ENCODE measurements at places on chromosomes 2 and 18.

GRCh38 chr2:9983401-9984216, 32.1 kb downstream of the GRHL1 start:
- no peak for DNase-seq

DNA sequence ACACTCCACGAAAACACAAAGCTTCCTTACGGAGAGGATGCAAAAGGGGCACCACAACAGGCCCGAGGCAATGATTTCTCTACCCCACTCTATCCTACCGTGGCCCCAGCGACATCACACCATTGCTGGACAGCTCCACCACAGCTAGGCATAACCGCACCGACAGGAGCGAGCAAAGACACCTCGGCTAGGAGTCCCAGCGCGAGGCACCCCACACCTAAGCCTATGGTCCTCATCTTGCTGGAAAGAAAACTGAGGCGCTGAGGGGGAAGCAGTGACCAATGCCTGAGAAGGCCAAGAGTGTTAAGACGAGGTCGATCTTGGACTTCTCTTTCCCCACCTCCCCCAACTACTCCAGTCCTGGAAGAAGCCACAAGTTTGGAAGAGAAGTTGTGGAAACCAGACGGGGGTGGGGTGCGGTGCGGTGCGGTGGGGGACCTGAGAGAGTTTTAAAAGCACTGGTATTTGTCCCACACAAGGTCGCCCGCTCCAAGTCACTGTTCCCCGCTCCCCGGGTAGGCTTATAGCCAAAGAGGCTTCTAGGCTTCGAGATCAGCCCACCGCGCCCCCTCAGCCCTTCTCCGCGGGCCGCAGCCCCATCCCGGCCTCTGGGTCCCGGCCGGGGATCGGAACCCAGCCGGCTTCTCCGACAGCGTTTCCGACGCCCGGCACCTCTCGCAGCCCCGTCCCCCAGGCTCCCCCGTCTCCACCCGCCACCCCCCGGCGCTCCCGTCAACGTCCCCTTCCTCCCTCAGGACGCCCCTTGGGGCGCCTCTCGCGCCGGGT, 766 bp downstream of the PDE6D start:
- DNase-seq: no peak

GRCh38 chr18:50973367-50974126, 5.7 kb downstream of the ELAC1 start:
- no peak for DNase-seq

GRCh38 chr2:117273009-117273671, 541.4 kb upstream of the DDX18 start:
- no peak for DNase-seq

DNA sequence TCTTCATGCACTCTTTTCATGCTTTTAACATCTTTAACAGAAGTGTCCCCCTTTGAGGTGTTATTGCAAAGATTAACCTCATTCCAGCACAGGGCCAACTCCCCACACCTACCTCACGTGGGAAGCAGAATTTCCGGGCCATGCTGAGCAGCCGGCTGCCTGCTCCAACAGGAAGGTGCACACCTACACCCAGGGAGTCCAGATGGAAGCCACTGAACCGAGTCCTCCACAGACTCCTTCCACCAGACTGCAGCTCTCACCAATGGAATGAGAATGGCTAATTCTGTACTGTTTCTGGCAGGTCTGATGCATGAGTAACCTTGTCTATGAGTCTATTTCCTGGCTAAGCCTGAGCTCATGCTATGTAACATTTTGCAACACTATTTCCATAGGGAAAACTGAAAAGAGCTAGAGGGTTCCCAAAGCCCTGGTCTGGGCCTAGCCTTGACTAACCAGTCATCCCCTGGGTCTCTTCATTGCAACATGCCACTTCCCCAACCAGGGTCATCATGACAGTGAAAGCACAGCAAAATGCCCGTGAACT, 11.0 kb downstream of the ERFE start:
- DNase-seq: no peak

DNA sequence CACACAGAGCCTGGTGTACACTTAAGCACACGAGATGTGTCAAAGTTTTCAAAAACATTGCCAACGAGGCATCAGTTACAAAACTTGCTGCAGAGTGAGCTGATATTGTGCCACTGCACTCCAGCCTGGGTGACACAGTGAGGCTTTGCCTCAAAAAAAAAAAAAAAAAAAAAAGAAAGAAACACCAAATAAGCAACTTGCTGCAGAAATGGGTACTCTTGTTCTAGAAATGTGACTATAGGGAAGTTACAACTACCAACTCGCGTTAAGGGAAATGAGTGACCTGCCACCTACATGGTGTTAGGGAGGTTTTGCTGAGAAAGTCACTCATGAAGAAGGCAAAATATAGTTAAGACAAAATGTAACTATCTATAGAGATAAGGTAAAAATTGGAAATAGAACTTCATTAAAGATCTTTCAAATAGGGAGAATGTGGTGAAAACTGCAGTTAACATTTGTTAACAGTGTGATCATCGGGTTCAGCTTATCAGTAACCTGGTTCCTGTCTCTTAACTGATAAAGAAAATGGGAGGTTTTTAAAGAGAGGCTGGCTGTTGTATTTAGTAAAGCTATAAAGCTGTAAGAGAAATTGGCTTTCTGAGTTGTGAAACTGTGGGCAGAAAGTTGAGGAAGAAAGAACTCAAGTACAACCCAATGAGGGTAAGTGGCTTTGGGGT, at the start of gene IL1RL1:
TSS of gene IL1RL1 (plus strand) at position 600 of the 677 bp plus-strand sequence. CDS start 26,702 bp downstream, outside the sequence.
- DNase-seq: no peak

DNA sequence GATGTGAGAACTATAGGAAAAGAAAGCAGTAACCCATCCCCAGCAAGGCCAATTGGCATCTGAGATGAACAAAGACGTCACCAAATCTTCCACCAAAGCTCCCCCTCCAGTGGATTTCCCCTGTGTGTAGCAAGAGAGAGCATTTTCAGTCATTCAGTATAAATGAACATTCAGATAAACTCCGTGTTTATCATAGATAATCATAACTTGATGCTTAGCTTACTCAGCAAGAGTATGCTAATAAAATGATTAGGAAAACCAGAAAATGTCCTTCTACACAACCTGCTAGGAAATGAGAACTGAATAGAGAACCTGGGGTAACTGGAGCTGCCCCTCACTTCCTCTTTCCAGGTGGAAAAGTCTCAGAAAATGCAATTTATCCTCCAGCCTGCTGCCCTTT, 198.0 kb upstream of the CCDC150 start:
- no peak for DNase-seq

- no peak for DNase-seq
Observed at GRCh38 chr2:110724820-110725219, 7.6 kb upstream of the ACOXL start.

- no peak for DNase-seq
Observed at GRCh38 chr18:9731380-9731779, 23.3 kb downstream of the RAB31 start.

GRCh38 chr2:173064151-173064805, 11.4 kb upstream of the MAP3K20 start:
- no peak for DNase-seq

GRCh38 chr18:63951302-63951705, 2.2 kb downstream of the HMSD start:
- no peak for DNase-seq

GRCh38 chr2:120489023-120489422, 143.1 kb downstream of the INHBB start:
- DNase-seq: no peak

- DNase-seq: no peak
Observed at GRCh38 chr2:163185160-163185559, 346.6 kb upstream of the KCNH7 start.

GRCh38 chr2:75489721-75490120, 71.0 kb downstream of the EVA1A start:
- no peak for DNase-seq

DNA sequence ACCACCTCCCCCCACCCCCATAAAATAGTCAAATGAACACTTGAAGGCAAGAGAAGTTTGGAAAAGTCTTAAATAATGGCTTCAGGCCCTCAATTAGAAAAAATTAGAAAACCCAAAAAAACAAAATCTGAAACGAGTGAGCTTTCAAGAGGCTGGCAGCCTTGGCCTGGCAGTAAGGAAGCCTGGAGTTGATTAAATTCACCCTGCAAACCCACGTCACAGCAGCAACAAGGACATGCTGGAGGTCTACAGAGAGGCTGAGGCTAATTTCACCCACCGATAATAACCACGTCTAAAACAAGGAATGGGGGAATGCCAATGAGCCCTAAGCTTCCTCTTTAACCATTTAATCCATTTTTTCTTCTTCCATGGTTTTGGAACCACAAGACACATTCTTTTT, 122.7 kb upstream of the SMAD7 start:
- DNase-seq: no peak

DNA sequence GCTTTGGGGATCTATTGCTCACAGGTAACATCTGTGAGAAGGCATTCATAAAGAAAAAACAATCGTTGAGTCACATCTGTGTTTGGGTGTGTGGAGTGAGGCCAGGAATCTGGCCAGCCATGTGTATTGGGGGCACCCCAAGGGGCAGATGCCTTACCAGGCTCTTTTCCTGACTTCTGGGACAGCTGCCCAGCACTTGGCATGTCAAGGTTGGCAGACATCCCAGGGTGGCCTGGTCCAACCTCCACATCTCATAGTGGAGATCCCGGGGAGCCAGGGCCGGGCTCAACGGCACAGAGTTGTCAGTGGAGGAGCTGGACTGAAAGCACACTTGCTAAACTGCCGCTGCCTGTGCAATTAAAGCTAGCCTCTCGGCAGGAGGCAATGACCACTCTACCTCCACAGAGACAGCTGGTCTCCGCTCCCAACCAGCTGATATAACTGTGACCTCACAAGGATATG, 75.3 kb upstream of the MGAT4A start:
- DNase-seq: no peak

- DNase-seq: no peak
Observed at GRCh38 chr2:41527525-41528323, 520.1 kb upstream of the PKDCC start.

DNA sequence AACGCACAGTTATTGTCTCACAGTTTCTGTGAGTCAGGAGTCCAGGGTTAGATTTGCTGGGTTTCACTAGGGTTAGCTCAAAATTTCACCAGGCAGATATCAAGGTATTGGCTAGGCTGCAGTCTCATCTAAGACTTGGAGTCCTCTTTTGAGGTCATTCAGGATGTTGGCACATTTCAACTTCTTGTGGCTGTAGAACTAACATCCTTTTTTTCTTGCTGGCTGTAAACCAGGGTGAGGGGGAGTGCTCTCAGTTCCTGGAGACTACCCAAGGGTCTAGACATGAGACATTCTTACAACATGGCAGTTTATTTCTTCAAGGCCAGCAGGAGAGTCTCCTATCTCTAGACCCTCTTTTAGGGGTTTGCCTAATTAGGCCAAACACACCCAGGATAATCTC, 12.8 kb upstream of the CAVIN2 start:
- no peak for DNase-seq

DNA sequence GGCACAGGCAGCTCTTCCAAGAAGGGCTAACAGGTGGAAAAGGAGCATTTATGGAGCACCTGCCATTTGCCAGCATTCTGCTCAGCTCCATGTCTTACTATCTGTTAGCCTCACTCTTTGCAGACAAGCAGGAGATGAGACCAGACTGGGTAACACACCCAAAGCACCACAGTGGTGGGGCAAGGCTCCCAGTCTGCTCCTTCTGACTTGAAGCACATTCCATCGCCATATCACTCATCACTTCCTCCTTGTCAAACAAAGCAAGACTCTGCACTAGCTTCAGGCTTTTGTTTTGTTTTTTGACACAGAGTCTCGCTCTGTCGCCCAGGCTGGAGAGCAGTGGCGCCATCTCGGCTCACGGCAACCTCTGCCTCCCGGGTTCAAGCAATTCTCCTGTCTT, 182.8 kb downstream of the MGAT5 start:
- no peak for DNase-seq

DNA sequence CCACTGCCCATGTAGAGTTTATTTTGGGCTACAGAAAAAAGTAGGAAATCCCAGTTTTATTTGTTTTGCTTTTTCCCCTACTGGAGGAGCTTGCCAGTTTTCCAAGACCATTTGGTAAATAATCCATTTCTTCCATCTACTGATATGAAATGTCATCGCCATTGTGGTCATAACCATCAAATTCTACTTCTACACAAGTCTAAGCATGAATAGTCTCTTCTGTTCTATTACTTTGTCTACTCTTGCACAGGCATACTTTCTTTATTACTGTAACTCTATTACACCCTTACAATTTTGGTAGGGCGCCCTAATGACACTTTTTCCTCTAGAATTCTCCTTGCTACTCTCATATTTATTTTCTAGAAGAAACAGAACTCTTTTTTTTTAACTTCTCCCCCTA, 120.7 kb downstream of the ATAD2B start:
- no peak for DNase-seq

GRCh38 chr2:230865307-230865765, 594 bp downstream of the ITM2C start:
- no peak for DNase-seq

Measured in CD4-positive, alpha-beta T cell treated with Interferon gamma for 1 hour (primary cell).